Astrocyte (in vitro differentiated cells and primary cell): ENCODE measurements at places on chromosomes 1 and 21.
A peak's percentile ranks its signal among the peaks of the same experiment; 100 is the strongest.

DNA sequence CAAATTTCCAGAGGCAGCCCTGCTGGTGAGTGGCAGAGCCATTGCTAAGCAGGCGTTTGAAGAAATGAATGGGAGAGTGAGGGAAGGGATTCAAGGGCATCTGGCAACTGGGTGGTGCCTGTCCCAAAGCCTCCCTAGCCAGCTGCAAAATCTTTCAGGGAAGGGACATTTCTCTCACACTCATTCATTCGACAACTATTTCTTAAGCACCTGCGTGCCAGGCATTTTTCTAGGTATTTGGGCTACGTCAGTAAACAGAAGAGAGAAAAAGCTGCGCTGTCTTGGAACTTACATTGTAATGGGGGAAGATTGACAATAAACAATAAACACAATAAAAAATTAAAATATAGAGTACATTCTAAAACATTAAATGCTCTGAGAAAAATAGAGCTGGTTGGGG is 301.9 kb upstream of the USP24 start:
- DNase-seq = no peak

DNA sequence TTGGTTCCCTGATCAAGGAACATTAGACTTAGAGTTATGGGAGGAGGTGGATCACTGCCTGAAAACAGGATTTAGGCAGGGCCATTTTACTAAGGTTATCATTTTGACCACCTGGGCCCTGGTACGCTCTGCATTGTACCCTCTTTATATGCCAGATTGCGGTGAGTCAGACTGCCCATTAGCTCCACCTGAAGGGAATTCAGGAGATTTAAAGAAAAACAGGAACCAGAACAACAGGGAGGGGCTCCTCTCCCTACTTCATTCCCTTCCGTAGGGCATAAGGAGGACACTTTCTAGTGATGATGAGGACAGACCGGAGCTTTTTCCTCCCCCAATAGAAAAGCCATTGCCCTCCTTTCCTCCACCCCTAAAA is 20.6 kb upstream of the ITLN1 start:
- DNase-seq = no peak

GRCh38 chr1:84825161-84825560 is 67.8 kb downstream of the LPAR3 start:
- DNase-seq = no peak

DNA sequence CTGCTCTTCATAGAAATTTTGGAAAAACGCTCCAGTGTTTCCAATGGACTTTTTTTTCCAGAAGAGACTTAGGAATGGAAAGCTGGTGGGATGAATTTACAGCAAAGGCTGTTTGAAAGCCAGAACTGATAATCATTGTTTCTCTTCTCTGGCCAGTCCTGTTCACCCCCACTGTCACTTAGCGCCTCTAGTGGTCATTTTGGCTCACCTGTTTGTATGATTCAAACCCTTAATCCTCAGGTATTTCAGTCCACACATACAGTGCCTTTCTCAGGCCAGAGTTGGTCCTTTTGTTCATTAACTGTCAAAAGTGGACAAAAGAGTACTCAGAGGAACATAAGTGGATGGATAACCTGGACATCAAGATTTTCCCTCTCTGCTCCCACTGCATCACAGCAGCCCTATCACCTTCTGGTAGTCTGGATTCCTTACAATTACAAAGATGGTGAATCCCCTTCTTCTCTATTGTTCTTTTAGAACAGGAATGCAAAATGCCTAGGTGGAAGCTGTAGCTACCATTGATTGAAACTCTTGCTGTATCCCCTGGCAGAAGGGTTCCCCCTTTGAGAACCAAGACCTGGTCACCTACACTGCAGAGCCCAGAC is 177.6 kb upstream of the OLFM3 start:
- DNase-seq = no peak

DNA sequence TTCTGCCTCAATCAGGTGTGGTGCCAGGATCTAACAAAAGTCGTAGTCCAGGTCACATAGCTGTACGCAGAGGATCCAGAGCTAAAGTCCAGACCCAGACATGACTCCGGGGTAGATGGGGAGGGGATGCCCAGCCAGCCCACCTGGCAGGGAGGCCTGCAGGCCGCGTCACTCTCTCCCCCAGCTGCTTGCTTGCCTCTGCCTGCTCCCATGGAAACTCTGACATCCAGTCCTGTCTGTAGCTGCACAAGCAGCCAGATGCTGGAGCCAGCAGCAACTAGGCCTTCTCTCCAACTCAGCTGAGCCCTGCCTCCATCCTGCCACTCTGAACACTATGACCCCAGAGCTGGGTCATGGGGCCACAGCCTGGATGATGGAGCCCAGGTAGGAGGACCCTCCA is 8.1 kb downstream of the COL8A2 start:
- DNase-seq = no peak

GRCh38 chr1:75630004-75630594 is 19.2 kb upstream of the SLC44A5 start:
- no peak for DNase-seq

- DNase-seq = peak; percentile 96
These were observed 31.8 kb downstream of the SDCCAG8 start for GRCh38 chr1:243287652-243288051.

- DNase-seq = no peak
These were observed 350.9 kb downstream of the LTN1 start for GRCh38 chr21:28641731-28642130.

- no peak for DNase-seq
These were observed at the start of gene IGFN1 for GRCh38 chr1:201190624-201191051. Gene IGFN1 (plus strand): TSS chr1:201190824. CDS start chr1:201193294, 2,470 bp downstream.

DNA sequence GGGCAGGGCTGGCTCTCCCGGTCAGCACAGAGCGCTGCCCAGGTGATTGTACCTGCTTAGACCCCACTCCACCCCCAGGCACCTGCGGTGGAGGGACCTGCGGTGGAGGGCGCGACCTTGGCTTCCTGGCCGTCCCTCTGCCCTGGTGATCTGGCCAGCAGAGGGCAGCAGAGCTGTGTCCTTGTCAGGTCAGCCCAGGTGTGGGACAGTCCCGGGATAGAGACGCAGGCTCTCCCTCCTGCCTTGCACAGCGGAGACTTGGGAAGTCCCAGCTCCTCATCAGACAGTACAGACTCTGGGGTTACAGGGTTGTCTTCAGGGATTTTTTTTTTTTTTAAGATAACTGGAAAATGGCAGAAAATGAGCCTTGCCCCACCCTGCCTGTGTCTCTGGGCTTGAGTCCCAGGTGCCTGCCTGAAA is 10.0 kb downstream of the SLX9 start:
- peak; percentile 26 for DNase-seq

GRCh38 chr1:2496087-2496622 is 20.1 kb downstream of the PLCH2 start:
- no peak for DNase-seq

DNA sequence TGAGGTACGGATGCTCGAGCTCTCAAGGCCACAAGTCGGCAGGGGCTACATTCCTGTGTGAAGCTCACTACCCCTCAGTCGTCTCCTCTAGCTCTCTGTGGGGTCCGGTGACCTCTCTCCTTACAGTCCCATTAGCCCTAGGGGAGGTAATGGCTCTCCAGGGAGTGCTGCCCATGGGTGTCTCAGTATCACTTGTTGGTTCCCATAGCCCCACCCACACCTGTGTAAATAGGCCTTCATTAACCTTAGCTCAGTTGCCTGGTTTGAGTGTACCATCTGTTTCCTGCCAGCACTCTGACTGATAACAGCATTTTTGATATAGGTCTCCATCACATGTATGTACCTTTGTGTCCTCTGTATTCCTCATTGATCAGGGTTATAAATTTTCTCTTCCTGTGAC is 133.2 kb upstream of the KCNJ15 start:
- no peak for DNase-seq

- DNase-seq = no peak
These were observed 954 bp downstream of the MARK1 start for GRCh38 chr1:220528679-220529501.

- DNase-seq = peak; percentile 52
These were observed 6.8 kb upstream of the PSMG1 start for GRCh38 chr21:39189857-39190604.

- no peak for DNase-seq
These were observed 48.7 kb upstream of the DNAH14 start for GRCh38 chr1:224880593-224881307.

GRCh38 chr1:20126041-20126805 is 6.9 kb upstream of the PLA2G2D start:
- no peak for DNase-seq

DNA sequence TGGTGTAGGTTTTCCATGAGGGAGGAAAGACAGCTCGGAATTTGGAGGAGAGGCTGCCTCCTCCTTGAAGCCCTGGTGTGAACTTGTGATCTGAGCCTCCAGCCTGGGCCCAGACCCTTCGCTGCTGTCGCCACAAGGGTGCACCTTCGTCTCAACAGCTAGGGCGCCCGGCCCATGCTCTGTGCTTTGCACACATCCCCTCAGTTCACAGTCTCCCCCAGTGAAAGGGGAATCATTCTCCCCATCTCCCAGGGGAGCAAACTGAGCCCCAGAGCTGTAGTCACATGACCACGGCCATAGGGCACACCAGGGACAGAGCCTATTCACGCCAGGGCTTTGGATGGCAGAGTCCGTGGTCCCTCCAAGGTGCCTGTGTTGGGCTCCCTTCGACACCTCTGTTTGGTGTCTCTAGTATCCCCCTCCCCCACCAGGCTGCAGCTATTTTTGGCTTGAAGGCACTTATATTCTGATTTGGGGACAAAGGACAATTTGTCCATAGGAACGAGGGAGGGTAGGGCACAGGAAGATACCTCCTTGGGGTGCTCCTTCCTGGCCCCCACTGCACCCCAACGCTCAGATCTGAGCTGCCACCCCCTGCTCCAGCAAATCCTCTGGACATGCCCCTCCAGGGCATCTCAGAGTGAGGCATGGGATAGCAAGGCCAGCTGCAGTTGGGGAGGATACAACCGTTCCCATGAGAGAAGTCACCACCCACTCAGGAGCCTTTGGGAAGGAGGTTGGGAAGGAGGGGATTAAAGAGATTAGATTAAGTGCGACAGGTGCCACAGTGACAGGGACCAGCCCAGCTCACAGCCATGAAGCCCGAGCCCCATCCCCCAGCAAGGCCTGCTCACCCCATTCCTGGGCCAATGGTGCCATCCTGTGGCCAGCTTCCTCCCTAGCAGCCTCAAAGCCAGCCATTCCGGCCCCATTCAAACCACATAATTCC is 15.7 kb downstream of the MATN1 start:
- no peak for DNase-seq

- DNase-seq = no peak
These were observed 18.0 kb upstream of the EEIG2 start for GRCh38 chr1:108541861-108542260.

DNA sequence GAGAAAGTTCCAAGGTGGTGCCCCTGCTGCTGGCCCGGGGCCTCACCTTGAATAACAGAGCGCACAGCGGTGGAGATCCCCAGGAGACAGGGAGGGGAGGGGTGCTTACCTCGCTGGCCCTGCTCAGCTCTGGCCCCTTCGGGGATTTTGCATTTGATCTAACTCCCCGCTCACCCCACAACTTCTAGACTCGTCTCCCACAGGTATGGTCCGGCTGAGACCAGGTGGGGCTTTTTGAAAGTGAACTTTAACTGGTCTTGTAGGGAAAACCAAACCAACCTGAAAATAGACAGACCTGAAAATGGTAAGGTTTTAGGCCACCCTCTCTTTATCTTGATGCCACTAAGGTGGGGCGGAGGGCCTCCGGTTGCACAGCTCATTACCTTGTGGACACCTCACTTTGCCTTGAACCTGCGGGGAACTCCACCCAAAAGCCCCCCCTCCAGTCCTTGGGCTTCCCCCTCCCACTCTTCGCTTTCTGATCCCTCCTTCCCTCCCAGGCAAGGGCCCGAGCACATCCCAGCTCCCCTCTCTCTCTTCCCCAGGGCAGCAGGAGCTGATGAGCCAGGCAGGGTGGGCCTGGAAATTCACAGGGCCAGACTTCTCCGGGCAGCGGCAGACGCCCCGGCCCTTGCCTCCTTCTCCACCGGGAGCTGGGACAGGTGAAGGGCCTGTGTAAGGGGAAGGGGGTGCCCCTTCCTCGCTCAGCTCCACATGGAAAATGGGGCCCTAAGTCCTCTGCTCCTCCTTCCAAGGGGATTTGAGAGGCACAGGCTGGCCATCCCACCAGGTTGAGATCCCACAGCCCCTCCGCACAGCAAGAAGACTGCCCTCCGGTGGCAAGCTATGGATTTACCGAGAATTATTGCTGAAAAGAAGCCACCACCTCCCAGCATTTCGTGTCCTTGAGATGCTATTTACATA is 16.1 kb downstream of the TNFRSF8 start:
- no peak for DNase-seq

DNA sequence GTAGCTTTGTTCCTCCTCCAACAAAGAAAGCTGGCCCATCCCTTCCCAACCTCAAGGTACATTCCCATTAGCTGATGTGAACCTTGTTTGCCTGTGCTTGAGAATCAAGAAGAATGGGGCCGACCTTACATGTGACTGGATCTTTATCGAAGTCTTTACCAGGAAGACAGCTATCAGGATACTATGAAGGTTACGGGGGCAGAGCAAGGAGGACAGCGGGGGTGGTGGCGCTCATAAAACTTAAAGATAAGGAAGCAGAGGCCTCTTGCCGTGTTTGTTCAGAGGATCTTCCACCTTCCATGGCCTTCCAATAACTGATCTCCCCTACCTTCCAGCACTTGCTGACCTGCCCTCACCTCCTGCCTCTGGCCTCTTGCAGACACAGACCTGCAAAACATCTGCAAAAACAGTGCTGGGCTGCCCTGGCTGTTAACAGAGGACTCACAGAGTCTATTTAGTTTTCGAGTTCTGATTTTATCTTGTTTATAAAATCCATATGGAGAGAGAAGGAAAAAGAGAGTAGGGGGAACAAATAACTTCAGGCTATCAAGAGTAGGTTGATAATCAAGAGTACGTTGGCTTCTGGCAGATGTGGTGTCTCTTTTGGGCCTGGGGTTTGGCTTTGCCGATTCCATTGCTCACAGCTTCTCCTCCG is 198.0 kb downstream of the HUNK start:
- DNase-seq = no peak

- peak; percentile 42 for DNase-seq
These were observed 16.9 kb upstream of the EFCAB14 start for GRCh38 chr1:46735708-46736324.

DNA sequence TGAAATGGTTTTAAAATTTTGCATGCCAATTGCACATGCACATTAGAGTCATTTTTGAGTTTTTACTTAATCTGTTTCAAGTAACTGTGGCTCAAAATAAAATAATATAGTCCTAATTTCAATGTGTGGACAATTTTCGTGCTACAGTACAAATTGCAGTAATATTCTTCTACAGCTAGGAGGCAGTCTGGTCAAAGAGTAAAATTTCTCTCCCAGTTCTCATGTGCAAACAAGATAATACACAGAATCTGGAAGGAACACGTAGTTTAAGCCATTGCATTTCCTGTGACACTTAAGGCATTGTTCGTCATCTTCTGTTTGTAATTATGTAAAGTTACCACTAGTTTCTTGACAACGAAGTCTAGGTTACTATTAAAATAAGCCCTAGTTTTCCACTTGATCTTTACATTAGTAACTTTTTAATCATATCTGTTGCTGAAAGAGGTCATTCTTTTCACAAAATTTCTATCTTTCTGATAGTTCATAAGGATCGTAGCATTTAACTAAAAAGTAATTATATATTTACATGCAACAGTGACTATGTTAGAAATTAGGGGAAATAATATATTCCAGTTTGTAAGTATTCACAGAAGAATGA is 28.9 kb downstream of the ODR4 start:
- DNase-seq = peak; percentile 50
